ENCODE measurements at places on chromosomes 4 and X.

GRCh38 chr4:116328261-116328860 lies 757.0 kb downstream of the TRAM1L1 start:
- DNase-seq: no peak

- DNase-seq: no peak
Measured at GRCh38 chr4:5337731-5338130, 286.5 kb downstream of the STK32B start.

DNA sequence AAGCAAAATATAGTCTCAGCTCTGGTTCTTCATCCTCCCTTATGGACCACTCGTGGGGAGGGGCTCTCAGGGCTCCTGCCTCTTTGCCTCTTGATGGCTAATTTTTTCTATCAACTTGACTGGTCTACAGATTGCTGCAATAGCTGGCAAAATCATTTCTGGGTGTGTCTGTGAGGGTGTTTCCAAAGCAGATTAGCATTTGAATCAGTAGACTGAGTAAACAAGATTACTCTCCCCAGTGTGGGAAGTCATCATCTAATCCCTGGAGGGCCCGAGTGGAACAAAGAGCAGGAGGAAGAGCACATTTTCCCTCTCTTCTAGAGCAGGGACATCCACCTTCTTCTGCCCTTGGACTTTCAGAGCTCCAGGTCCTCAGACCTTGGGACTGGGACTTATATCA lies 153.5 kb downstream of the STK32B start:
- no peak for DNase-seq

GRCh38 chrX:133653358-133653757 lies 238.1 kb upstream of the GPC4 start:
- no peak for DNase-seq

- no peak for DNase-seq
Measured at GRCh38 chr4:71004281-71004851, 10.9 kb downstream of the DCK start.

DNA sequence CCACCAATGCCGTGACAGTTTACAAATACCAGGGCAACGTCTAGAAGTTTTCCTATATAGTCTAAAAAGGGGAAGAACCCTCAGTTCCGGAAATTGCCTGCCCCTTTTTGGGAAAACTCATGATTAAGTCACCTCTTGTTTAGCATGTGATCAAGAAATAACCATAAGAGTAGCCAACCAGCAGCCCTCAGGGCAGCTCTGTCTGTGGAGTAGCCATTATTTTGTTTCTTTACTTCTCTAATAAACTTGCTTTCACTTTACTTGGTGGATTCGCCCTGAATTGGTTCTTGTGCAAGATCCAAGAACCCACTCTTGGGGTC lies 20.0 kb upstream of the HOPX start:
- DNase-seq: no peak

- peak; percentile 17 for DNase-seq
Measured at GRCh38 chrX:51332188-51332942, at the start of gene NUDT10. TSS of gene NUDT10 (plus strand) at chrX:51332822. CDS start at chrX:51332966, 144 bp downstream.

DNA sequence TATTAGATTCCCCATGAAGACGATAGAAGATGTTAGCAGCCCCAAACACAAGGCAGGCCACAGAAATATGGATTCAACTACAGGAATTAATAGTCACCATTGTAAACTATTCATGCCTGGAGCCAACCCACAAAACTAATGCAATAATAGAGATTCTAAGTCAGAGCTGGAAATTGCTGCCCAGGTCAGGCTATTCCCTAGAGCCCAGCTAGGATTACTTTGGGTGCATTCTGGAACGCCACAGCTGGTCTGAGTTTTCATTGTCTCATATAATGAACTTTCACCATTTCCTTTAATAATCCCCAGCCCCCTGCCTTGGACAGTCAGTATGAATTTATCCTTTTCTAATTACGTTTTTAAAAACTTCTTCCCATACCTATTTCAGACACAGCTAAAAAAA lies 252.6 kb downstream of the PAPSS1 start:
- no peak for DNase-seq

GRCh38 chr4:5448221-5448620 lies 260.1 kb downstream of the EVC2 start:
- no peak for DNase-seq

GRCh38 chr4:147610686-147611085 lies 6.5 kb upstream of the TMEM184C start:
- DNase-seq: peak; percentile 54

- DNase-seq: no peak
Measured at GRCh38 chr4:122047456-122048425, 95.9 kb upstream of the TRPC3 start.

DNA sequence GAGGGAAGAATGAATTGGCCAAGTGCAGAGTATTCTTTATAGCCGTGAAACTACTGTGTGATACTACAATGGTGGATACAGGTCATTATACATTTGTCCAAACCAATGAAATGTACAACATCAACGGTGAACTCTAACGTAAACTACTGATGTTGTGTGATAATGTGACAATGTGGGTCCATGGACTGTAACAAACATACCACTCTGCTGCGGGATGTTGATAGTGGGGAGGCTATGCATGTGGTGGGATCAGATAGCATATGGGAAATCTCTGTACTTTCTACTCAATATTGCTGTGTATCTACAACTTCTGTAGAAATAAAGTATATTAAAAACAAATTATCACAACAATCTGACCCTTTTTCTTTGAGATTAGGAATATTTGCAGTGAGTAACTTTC lies 101.1 kb downstream of the TEX13C start:
- DNase-seq: no peak

- DNase-seq: no peak
Measured at GRCh38 chrX:44280116-44280515, 63.4 kb downstream of the EFHC2 start.

DNA sequence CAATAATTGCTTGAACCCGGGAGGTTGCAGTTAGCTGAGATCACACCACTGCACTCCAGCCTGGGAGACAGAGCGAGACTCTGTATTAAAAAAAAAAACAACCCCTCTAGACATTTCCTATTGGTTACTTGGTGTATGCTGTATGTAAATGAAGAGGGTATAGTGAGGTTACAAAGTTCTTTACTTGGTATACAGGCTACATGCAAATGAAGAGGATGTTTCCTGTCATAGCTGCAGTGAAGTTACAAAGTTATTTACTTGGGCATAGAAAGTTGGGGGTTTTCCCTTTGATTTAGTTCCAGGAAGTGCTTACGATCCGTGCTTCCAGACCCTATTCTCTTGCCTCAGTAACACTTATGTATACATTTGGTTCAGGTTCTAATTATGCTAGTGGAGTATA lies 38.4 kb upstream of the CLNK start:
- no peak for DNase-seq

- DNase-seq: peak; percentile 16
Measured at GRCh38 chr4:112747036-112747435, 110.1 kb downstream of the LARP7 start.

GRCh38 chrX:38616904-38617303 lies 55.6 kb downstream of the TSPAN7 start:
- no peak for DNase-seq

GRCh38 chrX:18873189-18873791 lies 110.6 kb downstream of the PHKA2 start:
- DNase-seq: peak; percentile 60

GRCh38 chr4:122692641-122693520 lies 39.6 kb upstream of the BBS12 start:
- DNase-seq: no peak

DNA sequence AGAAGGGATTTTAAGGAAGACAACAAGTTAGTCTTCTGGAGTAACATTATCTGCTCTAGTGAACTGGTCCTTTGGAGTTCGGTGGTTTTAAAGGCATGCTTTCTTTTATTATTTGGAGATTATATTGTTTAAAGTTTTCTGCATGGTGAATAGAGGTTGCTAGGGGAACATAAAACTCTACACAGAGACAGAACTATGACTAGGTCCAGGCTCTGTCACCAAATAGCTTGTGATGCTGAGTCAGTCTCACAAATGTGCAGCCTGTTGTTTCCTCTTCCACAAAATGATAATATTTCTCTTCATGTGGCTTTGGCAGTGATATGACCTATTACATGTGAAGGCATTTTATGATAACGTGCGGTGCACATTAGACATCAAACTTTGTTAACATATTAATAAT lies 132.6 kb downstream of the PACRGL start:
- peak; percentile 31 for DNase-seq

- peak; percentile 20 for DNase-seq
Measured at GRCh38 chrX:131633285-131633917, 89.5 kb downstream of the OR13H1 start.

DNA sequence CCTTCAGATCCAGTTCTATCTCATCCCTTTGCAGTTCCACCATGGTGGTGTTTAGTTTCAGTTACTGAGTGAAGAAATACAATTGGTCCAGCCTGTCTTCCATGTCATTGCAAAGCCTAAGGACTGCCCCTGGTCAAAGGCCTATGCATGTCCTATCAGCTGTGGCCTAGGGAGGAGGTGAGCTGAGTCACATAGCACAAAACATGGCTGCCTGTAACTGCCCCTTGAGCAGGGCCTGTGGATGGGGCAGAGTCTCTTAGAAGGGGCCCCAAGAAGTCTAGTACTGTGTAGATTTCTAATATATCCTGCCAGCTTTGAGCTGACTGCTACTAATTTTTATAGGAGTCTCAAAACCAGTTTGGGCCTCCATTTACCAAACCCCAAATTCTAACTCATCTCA lies 296.7 kb downstream of the FBXW7 start:
- DNase-seq: no peak

GRCh38 chrX:19772096-19772821 lies 115.1 kb downstream of the SH3KBP1 start:
- peak; percentile 46 for DNase-seq

DNA sequence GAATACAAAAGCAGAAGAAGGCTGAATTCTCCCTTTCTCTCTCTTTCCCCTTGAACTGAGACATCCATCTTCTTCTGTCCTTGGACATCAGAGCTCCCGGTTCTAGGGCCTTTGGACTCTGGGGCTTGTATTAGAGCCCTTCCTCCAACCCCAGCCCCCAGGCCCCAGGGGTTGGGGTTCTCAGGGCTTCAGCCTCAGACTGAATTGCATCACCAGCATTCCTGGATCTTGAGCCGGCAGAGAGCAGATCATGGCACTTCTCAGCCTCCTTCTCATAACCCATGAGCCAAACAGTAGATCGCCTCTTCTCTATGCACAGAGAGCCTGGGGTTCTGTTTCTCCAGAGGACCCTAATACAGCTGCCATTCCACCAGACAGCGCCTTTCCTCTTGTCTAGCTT lies 25.3 kb upstream of the CLDN24 start:
- DNase-seq: peak; percentile 62

Data from EL (cell line).